ENCODE measurements at places on chromosomes 7 and 10.

DNA sequence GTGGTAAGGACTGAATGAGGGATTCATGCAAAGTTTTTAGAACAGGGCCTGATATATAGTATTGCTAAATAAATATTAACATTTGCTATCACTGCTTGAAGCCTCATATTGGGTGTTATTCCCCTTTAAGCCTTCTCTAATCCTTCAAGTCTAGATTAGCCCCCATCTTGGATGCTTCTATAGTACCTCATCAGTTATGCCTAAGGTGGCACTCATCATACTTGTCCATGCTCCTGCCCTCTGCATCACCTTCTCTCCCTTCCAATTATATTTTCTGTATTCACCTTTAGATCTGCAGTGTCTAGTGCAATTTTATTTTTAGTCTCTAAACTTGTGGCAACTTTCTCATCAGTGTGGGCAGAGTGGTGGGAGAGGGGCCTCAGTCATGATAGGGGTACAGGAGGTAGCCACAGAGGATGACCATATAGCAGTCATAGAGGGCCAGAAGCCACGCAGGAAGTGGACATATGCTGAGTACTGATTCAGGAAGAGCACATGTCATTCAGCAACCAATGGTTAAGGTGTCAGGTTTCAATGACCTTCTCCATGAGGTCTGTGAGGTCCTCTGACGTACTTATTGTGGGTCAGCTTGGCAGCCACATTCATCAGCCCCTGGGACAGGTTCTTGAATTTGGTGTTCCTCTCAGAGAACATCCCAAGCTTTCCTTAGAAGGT is 2.5 kb downstream of the ENTPD1 start:
- no peak for DNase-seq

GRCh38 chr7:38507384-38507783 is 123.8 kb downstream of the AMPH start:
- no peak for DNase-seq

DNA sequence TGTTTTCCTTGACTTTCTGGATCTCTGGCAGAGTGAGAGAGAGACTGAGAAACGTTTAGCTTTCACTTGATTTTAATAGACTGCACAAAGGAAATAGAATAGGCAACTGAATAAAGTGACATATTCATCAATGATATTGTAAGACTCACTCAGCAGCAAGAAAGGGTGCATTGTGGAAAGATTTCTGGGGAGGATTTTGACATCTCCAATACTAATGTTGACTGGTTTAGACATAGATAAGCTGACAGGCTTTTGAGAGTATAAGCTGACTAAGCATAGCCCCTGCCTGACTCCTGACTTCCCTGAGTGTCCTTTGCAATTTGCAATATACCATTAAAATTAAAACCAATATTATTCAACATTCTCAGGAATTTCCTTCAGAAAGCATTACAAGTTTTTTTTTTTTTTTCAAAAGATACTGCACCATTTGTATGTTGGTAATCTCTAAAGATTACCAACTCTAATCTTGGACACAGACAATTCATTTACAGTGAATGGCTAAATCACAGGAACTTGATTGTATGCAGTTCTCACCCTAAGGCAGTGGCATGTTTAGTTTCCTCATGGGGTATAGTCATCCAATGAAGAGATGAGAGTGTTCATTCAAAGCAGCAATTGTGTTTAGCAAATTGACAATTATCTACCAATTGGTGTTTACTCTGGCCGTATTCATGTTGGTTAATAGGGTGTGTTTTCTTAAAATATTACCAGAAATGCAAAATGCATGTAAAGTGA is 325.6 kb downstream of the SORCS3 start:
- DNase-seq = no peak

- DNase-seq = no peak
Observed at GRCh38 chr10:117477961-117478670, 64.4 kb upstream of the EMX2 start.

GRCh38 chr7:42774436-42774835 is 137.4 kb downstream of the C7orf25 start:
- no peak for DNase-seq

- DNase-seq = no peak
Observed at GRCh38 chr10:14191407-14191806, 139.3 kb downstream of the FRMD4A start.

- DNase-seq = peak; percentile 10
Observed at GRCh38 chr7:109864230-109864629, 1226.7 kb upstream of the LRRN3 start.

GRCh38 chr10:65341323-65341925 is 1584.4 kb upstream of the LRRTM3 start:
- DNase-seq = no peak

DNA sequence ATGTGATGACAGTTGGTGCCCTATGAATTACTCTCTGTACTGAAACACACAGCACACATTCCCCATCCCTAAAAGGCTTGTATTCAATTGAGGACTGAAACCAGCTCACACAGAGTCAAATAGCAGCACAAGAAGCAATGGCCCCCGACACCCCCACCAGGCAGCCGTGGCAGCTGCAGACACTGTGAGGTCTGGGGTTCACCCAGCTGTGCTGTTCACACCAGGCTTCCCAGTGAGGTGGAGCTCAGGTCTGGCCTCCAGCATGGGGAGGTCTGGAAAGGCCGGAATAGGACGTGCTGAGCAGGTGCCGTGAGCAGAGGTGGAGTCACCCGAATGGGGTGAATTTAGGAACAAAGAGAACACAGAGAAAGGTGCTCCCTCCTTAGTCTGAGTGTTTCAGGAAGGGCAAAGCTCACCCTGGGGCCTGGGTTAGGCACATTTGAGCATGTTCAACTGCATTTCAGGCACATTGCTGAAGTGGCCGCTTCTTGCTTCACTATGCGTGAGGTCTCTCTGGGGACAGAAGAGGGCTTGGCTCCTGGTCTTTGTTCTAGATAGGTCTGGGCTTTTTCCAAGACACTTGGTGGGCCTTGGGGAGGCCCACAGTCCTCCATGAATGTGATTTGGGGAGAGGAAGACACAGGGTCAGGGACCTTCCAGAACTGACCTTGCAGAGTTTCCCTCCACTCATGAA is 41.1 kb downstream of the C10orf120 start:
- no peak for DNase-seq

DNA sequence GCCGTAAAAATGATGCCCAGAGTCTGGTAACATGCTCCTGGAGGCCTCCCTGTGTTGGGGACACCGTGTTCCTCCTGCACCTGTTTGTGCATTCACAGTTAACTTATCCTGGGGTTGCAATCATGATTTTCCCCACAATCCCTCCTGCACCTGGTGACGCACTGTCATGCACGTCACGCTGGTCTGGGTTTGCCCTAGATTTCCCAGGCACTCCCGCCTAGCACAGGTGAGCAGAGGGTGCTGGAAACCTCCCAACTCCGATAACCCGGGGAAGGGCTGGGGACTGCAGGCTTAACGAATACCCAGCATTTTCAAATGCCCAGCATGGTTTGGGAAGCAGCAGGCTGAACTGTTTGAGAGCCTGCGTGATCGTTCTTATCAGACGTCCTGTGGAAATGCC is 427.1 kb downstream of the TCERG1L start:
- no peak for DNase-seq

- no peak for DNase-seq
Observed at GRCh38 chr7:50298811-50299562, 5.5 kb upstream of the IKZF1 start.

- DNase-seq = no peak
Observed at GRCh38 chr7:127417346-127417745, 24.8 kb upstream of the ZNF800 start.

DNA sequence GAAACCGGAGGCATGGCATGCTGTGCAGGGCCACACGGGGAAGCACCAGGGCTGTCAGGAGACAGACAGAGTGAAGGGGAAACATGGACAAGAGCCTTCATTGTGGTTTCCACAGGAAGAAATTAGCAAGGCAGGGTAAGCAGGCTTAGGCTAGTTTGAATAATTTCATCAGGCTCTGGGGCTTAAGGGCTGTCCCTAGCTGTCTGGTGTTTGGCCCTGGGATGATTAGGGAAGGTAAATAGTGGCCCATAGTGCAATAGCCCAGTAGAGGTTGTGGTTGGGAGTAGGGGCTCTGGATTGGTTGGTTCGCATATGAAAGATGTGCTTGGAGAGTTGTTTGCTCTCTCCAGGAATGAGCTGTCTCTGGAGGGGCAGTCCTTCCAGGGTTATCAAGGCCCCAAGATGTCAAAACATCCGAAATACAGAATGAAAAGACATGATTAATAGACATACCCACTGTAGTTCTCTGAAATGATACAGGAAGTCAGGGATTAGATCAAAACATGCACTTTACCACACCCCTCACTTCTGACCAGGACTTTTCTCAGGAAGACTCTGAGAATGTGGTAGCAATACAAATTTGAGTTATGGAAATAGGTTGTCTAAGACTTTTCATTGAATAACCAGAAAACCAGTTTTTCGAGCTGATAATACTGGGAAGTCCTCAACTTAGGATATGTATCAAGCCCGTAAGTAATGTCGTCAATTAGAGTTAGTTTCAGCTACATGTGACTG is 224.9 kb upstream of the NFE2L3 start:
- DNase-seq = no peak

- no peak for DNase-seq
Observed at GRCh38 chr7:128954830-128955802, 17.4 kb downstream of the IRF5 start.

DNA sequence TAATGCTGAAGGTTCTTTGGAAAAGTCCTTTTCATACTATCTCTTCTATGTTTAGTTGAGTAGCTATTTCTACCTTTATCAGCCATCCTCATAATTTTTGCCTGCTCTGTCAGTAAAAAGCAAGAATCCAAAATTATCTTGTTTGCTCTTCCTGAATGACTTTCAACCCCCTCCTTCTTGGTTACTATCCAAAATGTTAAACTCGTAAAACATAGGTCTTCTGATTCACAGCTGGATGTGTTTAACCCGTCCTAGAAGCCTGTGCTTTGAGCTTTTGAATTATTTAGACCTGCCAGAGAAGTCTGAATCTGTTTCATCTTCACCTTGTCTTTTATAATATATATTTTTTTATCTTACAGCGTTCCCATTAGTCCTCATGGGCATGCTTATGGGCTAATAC is 136.4 kb upstream of the MDFIC start:
- DNase-seq = no peak

- no peak for DNase-seq
Observed at GRCh38 chr10:58054881-58055280, 212.8 kb downstream of the IPMK start.

- no peak for DNase-seq
Observed at GRCh38 chr7:55240418-55241142, 124.6 kb upstream of the LANCL2 start.

DNA sequence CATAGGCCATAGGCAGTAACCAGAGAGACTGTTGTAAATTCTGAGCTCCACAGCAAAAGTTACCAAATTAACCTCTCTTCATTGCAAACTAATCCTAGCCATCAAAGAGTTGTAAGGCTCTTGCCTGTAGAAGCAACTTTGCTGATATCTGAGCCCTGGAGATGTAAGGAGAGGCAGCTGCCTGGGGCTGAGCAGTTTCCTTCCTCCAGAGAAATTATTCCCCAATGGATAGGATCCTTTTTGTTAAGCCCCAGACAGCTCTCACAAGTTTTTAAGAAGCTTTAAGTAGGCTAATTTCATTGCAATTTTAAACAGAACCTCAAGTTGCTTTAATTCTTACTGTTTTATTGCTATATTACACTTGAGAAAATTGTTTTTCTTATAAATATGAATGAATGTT is 211.1 kb downstream of the GALNT17 start:
- no peak for DNase-seq

- no peak for DNase-seq
Observed at GRCh38 chr7:134477954-134478353, 19.1 kb upstream of the AKR1B1 start.

DNA sequence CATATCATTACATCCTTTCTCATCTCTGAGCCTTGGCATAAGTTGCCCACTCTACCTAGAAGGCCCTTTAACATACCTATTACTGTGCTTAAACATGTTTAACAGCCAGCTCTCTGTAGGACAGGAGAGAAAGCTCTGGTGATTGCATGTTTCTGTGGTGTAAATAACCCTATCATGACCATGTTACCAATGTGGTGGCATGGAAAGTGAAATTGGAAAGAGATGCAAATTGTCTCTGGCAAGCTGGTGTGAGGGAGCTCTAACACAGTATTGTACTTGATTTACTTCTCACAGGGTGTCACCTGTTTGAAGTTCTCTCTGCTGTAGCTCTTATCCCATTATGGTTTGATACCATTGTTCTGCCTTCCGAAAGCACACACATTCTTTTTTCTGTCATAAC is 231.8 kb upstream of the DKK1 start:
- DNase-seq = no peak

DNA sequence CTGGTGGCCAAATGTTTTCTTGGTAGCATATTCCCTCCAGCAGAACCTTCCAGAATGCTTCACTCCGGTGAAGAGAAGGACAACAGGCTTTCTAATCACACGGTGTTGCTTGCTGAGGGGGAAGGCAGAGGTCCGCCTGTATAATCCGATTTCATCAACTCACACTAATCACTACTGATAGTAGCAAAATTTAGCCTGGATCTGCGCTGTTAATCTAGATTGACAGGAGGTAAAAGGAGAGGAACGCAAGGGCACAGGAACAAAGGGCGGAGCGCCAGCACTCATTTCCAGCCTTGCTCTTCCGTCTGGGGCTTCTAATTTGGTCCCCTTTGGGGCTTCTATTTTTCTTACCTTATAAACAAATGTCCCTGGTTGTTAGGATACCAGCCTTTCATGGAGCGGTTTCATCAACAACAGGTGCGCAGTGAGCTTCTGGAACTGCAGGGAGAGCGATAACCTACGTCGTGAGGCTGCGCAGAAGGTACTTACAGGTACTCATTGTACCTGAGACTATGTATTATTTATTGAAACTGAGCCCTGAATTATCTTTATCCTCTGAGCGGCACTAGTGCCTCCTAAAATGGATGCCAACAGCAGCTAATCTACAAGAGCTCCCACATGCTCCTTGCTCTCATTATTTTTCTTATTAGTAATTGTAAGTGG is 150.6 kb downstream of the CACNB2 start:
- no peak for DNase-seq

GRCh38 chr7:118286131-118286530 is 61.6 kb downstream of the ANKRD7 start:
- no peak for DNase-seq

DNA sequence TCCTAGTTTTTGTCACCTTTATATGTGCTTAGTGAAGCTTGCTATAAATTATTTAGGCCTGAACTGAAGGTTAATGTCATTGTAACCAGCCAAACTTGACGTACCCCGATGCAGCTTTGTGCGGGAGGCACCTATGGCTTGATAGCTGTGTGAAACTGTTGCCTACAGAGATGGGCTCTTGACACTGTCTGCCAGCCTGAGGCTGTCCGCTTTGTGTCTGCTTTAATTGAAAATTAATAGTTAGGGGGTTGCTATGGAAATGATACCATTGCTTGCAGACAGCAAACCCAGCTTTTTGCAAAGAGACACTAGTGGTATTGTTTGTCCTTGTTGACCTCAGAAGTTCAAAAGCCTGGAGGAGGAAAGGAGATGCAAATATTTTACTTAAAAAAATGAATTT is 2.1 kb upstream of the FOXP2 start:
- no peak for DNase-seq
